ENCODE measurements at places on chromosomes 7 and 10.

- no peak for DNase-seq
These were observed 42.4 kb downstream of the PLXNA4 start for GRCh38 chr7:132533916-132534315.

GRCh38 chr10:112282086-112282485, 1.1 kb upstream of the TECTB start:
- DNase-seq: no peak

GRCh38 chr10:126972635-126973414, 67.6 kb downstream of the DOCK1 start:
- no peak for DNase-seq

- no peak for DNase-seq
These were observed 51.9 kb upstream of the CAPZA2 start for GRCh38 chr7:116810267-116811116.

GRCh38 chr10:102422545-102423129, 2.0 kb downstream of the FBXL15 start:
- no peak for DNase-seq

GRCh38 chr10:62302760-62303159, 34.1 kb upstream of the RTKN2 start:
- DNase-seq: no peak

DNA sequence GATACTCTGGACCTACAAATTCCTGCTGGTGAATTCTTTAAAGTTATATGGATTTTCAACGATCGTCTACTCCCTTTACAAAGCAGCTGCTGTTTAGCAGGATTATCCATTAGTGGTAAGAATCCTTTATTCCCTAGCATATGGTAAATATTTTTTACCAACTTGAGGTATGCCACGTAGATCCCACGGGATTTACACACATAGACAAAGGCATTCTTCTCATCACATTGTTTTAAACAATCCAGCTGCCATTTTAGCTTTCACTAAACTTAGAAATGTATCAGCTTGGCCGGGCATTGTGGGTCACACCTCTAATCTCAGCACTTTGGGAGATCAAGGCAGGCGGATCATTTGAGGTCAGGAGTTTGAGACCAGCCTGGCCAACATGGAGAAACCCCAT, 148.0 kb upstream of the SH2B2 start:
- no peak for DNase-seq

DNA sequence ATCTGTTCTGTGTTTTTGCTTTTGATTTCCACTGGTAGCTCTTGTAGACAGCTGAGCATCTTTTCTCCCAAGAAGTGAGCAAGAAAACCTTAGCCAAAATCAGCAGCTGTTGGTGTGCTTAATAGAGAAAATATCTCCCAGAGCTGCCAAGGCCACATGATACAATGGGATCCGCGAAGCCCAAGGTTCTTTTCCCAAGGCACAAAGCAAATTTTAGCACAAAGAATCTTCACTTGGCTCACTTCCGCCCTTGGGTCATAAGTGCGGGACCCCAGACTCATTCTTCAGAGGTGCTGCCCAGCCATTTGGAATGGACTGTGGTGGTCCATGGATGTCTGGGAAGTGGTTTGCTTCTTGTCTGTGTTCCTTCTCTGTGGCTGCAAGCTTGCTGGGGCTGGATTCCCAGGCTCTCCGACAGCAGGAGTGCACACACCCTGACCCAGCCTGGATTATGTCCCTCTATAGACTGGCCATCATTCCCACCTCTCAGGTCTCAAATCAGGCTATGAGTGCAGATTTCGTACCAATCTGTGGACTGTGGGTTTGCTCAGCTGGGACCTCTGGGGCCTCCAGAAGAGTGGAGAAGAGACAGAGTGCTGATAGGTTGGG, 93.0 kb upstream of the TMEM72 start:
- DNase-seq: no peak

- DNase-seq: no peak
These were observed 152.5 kb downstream of the PPP1R9A start for GRCh38 chr7:95059842-95060313.

Data from activated CD8-positive, alpha-beta memory T cell treated with anti-CD3 and anti-CD28 coated beads for 4 hours (primary cell).